ENCODE measurements at places on chromosomes 11 and 22.
A peak's percentile ranks its signal among the peaks of the same experiment; 100 is the strongest.

DNA sequence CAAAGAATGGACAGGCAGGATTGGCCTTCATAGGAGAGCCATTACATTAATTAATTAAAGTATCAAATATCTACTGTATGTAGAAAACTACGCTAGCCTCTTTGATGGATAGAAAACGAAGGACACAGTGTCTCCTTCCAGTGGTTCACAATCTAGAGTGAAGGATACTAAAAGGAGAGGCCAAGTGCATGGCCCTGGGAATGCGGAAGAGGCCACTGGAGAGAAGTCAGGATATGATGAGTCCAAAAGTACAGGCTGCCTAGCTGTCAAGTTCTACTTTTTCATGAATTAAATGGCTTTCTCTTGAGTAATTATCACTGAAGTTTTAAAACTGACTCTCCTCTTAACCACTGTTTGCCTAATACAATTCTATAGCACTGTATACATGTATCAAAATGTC, 41.9 kb downstream of the ATG16L2 start:
- no peak for DNase-seq

GRCh38 chr11:66604155-66604554, 11.2 kb downstream of the CCS start:
- no peak for DNase-seq

- peak; percentile 57 for DNase-seq
These were observed 208.4 kb downstream of the MAML2 start for GRCh38 chr11:96134602-96135001.

- no peak for DNase-seq
These were observed 18.3 kb upstream of the MICAL3 start for GRCh38 chr22:18042685-18043084.

GRCh38 chr11:62449451-62449851, 30.6 kb downstream of the SCGB1A1 start:
- no peak for DNase-seq

DNA sequence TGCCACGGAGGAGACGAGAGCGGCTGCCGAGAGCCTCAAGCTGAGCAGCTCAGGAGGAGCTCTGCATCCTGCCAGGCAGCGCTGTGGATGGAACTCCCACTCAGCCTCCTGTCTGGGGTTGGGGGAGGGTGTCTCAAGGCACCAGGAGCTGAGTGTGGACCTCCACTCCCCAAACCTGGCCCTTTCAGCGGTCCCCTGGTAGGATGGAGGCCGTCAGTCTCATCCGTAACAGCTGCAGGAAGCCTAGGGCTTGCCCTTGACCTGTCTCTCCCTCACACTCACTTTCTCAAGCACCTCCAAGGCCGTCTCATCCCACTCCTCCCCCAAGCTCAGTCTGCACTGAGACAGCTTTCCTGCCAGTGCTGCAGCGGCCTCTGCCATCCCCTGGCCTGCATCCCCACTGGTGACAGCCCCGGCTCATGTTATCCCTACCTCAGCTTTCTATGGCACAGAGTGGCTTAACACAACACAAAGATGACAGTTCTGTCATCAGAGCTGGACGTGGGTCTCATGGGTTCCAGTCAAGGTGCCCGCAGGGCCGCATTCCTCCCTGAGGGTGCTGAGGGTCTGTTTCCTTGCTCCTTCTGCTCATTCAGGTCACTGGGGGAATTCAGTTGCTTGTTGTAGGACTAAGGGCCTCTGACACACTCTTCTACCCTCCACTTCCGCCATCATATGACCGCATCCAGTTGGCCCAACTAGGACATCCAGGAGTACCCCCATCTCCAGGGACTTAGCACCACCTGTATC, 341.9 kb upstream of the B3GAT1 start:
- no peak for DNase-seq

- no peak for DNase-seq
These were observed 36.1 kb upstream of the AMPD3 start for GRCh38 chr11:10418950-10419310.

DNA sequence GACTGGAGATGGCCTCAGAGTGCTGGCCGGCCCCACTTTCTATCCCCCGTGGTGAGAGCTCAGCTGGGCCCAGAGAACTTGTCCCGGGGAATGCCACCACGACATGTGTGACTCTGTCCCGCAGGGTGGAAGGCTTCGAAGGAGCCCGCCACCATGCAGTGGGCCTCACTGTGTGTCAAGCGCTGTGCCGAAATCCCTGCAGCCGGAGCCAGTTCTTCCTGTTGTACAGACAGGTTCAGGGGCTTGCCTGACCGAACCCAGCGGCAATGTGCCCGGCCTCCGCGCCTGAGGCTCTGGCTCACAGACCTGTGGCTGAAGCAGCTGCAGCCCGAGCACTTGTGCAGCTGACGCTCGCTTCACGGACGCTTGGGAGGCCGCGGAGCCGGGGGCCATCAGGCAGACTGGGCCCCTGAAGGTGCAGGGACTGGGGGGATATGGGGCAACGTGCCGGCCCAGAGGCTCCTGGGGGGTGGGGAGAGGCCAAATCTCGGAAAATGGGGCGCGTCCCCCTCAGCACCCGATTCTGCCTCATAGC, 650 bp downstream of the PPM1F start:
- DNase-seq: no peak

DNA sequence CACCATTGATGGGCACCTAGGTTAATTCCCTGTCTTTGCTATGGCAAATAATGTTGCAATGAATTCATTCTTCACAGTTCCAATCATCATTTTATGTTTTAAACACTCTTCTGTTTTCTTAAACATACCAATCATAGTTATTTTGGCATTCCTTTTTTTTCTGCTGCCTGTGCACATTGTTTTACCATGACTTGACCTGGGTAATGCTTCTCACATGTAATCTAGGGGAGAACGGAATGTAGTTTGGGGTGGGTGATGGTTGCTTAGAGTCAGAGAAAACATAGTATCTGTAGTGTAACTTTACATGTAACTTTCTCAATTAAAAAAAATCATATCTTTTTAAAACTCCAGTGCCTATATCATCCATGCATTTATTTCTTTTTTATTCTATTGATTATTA, 1945.3 kb upstream of the RAG2 start:
- DNase-seq: no peak

GRCh38 chr11:79312617-79313529, 128.0 kb downstream of the TENM4 start:
- DNase-seq: no peak

DNA sequence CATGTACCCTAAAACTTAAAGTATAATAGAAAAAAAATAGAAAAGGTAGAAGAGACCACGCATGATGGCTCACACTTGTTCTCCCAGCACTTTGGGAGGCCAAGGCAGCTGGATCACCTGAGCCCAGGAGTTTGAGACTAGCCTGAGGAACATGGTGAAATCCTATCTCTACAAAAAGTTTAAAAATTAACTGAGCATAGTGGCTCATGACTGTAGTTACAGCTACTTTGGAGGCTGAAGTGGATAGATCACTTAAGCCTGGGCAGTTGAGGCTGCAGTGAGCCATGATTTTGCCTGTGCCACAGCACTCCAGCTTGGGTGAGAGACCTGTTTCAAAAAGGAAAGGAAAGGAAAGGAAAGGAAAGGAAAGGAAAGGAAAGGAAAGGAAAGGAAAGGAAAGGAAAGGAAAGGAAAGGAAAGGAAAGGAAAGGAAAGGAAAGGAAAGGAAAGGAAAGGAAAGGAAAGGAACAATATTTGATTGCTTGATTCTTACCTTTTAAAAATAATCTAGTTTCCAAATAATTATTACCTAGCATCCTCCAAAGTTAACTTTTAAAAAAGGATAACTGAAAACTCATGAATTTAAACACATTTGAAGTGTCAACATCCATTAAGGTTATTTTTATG, 99.9 kb upstream of the PAX6 start:
- DNase-seq: no peak

DNA sequence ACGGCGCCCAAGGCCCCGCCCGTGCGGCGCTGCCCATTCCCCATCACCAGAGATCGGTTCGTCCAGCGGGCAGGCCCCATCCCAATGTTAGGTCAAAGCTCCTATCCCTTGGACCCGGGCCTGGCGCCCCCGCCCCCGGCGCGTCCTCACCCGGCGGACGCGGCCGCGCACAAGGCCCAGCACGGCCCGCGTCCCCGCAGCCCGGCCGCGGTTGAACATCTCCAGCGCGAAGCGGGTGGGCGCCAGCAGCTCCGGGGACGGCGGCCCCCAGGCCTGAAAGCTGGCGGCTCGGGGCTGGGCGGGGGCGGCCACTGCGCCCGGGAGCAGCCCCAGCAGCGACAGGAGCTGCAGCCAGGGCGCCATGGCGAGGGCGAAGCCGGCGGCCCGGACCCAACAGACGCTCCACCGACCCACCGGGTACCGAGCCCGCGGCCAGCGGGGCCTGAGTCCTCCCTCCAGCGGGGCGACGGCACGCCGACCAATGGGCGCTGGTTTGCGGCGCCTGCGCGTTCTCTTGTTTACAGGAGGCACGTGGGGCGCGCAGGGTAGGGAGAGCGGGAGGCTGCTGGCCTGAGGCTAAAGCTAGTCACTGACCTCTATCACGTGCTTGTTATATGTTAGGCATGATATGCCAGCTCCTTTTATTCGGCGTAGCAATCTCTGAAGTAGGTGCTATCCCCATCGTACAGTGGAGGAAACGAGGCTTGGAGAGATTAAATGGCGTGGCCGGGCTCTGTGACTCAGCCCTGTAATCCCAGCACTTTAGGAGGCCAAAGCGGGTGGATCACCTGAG, at the start of gene CTSF:
CTSF (minus strand) TSS at position 483 of the 793 bp plus-strand sequence; CDS start at position 363, 120 bp downstream.
- peak; percentile 64 for DNase-seq

DNA sequence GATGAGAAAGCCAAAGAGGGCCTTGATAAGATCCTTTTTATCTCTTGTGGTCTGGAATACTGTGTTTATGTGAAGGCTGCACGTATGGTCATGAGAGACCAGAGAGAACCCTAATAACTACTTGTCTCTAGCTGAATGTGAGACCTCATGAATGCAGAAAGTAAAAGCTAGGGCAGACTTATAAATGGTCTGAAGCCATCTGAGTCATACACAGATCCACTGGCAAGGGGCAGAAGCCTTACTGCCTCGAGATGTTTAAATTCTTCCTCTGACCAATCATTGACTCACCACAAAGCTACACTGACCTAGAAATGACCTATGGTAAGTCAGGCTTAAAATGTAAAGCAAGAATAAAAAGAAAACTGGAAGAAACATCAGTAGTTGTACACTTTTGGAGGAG, 22.7 kb upstream of the OR4B1 start:
- no peak for DNase-seq

DNA sequence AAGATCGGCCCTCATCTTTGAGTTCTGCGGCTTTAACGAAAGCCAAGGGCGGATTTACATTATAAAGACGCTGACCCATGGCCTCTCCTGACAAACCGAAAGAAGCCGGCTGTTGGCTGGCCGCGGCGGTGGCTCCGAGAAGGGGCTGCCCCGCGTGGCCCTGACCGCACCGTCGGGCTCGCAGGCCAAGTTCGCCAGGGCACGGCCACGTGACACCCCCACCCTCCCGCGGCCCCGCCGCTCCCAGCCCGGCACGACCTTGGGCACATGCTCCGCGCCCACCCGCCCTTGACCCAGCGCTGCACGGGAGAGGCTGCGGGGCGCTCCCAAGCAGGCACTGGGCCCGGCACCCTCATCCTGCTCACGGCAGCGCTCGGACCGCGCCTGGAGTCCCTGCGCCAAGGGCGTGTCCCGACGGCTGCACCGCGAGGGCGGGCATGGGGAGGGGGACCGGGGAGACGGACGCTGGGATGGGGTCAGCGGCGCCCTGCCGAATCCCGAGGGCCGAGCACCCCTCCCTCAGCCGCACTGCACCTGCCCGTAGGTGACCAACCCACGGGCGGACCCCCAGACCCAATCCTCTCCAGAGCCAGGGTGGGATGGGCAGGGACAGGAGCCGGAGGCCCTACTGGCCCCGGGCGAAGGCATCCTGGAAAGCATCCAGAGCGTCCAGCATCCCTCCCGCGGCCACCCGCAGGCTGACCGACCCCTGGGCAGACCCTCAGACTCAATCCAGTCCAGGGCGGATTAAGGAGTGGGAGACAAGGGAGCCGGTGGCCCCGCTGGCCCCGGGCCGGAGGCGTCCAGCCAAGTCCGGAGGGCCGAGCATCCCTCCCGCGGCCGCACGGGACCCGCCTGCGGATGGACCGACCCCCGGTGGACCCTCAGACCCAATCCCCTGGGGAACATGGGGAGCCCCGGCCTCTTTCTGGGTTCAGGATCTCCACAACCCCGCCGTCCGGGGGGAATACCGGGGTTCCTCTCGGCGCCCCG, 759 bp downstream of the CPT1A start:
- no peak for DNase-seq

- DNase-seq: no peak
These were observed 1.9 kb downstream of the C11orf21 start for GRCh38 chr11:2299773-2300172.

DNA sequence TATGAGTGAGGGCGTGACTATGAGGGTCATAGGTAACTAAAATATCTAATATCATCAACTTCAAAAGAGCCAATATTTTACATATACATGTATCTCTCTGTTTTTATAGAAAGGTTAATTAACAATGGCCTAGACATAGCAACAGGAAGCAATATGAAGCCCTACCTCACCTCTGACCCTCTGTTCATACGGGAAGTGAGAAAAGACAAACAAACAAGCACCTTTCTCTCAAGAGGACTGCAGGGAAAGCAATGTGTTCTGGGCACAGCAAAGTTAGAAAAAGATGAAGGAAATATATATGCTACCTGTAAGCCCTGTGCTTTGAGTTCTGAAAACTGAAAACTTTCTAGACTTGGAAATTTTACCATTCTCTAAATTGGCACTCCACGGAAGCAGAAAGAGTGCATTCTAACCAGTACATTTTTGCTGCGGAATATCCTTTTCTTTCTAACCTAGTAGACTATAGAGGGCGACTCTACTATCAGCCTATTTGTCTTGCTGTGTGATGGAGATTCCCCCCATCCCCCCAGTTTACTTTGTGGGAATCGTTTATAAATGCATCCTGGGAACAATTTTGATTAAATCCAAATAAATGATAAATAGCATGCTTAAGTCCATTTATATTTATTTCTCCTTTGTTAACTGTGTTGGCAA, 830.4 kb upstream of the FAT3 start:
- no peak for DNase-seq

DNA sequence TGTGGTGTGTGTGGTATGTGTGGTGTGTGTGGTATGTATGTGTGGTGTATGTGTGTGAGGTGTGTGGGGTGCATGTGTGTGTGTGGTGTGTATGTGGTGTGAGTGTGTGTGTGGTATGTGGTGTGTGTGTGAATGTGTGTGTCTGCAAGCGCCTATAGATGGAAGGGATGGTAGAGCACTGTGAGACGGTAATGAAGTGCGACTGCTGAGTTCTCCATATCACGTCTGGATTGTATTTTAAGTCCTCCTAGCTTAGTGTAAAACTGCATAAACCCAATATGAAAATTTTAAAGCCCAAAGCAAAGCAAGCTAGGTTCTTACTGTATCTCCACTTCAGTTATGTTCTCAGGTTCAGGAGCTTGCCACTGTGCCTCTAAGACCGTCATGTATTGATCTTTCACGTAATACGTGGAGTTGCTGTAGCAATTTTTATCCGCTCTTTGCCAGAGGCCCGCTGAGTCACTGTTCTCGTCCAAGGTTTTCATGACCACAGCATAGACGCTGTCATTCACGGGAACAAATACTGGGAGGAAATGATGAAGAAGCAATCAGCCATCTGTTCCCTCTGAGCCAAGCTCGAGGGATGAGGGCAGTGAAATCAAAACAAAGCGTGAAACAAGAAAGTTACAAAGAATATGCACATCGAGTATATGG, 5.5 kb downstream of the PLET1 start:
- no peak for DNase-seq
